ENCODE measurements at places on chromosomes 1 and 21.

DNA sequence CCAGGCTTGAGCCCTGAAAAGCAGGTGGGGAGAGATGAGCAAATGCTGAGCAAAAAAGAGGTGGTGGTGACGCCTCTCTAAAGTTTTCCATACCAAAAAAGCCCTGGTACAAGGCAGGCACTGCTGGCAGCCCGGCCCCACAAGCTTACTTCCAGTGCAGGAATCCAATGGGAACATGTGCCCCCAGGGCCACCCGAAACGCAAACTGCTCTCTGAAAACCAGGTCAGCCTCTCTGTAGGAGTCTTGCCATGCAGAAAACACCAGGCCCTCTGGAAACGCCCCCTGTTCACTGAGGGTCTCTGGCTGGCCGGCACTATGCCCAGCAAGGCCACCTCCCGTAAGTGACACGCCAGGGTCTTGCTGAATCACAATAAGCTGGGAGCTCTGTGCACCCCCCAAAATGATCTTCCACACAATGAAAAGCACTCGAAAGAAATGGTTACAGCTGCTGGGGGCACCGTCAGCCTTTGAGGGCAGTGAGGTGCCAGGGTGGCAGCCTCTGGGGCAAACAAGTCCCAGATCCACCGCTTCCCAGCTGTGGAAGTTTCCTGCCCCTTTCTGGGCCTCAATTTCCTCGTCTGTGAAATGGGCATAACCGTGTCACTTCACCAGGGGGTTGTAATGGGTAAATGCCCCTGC, 170.5 kb downstream of the TOMM20 start:
- DNase-seq = no peak

DNA sequence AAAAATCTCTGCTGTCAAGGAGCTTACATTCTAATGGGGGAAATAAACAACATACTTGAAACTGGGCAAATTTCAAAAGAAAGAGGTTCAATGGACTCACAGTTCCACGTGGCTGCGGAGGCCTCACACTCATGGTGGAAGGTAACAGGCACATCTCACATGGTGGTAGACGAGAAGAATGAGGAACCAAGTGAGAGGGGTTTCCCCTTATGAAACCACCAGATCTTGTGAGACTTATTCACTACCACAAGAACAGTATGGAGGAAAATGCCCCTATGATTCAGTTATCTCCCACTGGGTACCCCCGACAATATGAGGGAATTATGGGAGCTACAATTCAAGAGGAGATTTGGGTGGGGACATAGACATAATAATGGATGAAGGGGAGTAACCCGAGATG, 226.4 kb downstream of the ZP4 start:
- no peak for DNase-seq

- no peak for DNase-seq
These were observed 17.3 kb upstream of the TMEM39B start for GRCh38 chr1:32055416-32055815.

DNA sequence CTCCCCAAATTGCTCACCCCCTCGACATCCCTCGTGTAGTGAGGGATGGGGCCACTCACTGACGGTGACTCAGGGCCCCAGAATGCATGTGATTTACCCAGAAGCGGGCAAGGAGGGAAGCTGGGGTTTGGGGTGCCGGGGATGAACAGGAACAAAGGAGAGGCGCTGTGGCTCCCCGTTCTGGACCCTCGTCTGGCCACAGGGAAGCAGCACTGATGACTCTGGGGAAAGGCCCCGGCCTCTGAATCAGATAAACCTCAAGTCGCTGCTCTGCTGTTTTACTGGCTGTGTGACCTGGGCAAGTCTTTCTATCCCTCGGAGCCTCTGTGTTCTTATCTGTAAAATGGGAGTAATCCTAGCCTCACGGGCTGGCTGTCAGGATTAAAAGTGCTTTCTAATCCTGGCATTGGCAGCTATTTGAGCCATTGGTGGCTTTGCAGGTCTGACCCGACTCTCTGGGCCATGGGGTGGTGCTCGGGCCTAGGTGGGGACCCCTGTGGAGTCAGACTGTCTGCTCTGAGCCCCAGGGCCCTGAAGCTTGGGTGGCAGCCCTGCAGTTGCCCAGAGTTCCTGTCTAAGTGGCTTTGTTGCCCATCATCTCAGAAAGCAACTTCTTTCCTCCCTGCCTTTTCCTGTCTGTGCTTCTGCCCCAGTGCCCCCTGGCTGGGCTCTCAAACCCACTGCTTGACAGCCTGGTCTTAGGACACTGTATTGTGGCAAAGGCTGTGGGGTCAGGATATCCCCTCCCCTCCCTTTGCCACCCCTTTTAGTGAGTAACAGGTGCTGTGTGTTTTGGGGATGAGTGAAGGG, 5.5 kb downstream of the TNFRSF1B start:
- no peak for DNase-seq

- no peak for DNase-seq
These were observed 103.9 kb upstream of the DUSP10 start for GRCh38 chr1:221845650-221846371.

DNA sequence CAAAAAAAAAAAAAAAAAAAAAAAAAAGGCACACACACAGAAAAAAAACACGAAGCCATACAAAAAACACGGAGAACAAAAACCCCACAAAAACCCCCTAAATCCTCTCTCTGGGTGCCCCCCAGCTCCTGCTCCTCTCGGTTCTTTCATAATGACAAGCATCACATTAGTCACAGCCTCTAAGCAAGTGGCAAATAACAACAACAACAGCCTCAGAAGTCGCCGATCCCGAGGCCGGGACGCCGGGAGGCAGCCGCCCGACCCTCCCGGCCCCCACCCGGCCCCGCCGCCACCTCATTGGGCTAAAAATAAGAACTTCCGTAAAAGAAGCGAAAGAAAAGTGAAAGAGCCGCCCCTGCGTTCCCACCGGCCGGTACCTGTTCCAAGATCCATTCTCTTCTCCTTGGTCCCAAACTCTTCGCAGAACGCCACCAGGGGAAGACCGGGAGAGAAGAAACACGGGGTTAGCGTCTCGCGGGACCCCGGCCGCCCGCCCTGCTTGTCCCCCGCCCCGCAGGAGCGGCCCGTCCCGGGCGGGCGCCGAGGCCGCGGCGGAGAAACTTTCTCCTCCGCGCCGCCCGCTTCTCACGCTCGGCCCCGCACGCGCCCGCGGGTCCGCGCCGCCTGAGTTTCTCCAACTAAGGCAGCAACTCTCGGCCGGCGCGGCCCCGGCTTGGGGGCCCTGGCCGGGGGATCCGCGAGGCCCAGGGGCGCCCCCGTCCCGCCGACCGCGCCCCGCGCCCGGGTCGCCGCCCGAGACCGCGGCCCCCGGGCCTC, 102.8 kb downstream of the CASZ1 start:
- DNase-seq = peak; percentile 44

Measured in activated CD4-positive, alpha-beta T cell treated with anti-CD3 and anti-CD28 coated beads, Interleukin-2, Interleukin-4, amounts not matched to agents 100 ng/mL and 50 ng/mL, durations not matched to agents 16 hours and 8 hours (primary cell).